ENCODE measurements at places on chromosomes 1 and 21.

DNA sequence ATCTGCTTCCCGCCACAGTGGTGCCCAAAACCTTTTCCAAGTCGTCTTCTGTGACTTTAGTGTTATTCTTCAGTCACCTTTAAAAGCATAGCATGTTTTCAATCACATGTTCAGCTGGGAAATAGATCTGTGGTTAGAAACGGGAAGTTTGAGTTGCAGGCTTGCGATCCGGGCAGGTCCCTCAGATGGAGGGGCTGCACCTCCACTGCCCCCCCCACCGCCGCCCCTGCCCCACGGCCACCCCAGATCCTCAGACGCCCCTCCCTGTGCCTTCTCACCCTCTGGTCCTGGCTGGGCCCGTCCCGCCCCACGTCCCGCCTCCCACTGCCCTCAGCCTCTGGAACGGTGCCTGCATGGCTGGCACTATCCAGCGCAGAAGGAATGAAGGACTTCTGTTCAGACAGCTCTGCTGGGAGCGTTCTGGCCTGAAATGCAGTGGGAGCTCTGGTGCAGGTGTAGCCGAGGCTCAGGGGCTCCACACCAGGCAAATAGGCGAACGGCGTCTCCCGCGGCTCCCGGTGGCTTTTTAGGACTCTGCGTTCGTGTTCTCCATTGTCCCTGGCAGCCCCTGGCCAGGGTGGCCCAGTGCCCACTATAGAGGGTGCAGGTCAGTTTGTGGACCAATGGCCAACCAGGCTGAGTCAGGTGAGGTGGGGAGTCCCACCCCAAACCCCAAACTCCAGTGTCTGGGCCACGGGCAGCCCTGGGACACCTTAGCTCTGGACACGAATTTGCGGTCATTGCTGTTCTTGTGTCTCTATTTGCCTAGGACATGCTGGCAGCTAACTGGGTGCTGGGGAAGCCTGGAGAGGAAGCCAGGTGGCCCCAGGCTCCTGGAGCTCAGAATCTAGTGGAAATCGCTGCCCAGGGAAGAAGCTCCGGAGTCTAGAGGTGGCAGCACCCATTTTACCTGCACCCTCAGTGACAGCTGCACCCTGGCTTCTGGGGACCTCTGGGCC lies 67.1 kb downstream of the FAAP20 start:
- no peak for DNase-seq

DNA sequence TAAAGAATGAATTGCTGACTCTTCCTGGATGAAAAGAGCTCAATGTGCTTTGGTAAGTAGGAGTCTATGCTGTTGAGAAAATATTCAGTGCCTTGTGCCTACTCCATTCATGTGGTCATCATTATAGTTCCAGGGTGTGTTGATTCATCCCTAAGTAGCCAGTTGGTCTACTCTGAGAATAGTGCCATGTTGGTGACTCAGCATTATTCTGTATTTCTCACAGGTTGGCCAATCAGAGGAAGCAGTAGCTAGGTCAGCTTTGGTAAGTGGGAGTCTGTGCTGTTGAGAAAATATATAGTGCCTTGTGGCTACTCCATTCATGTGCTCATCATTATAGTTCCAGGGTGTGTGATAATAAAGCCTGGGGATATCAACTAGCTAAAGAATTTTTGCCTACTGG lies 397.3 kb downstream of the AGBL4 start:
- DNase-seq: no peak

DNA sequence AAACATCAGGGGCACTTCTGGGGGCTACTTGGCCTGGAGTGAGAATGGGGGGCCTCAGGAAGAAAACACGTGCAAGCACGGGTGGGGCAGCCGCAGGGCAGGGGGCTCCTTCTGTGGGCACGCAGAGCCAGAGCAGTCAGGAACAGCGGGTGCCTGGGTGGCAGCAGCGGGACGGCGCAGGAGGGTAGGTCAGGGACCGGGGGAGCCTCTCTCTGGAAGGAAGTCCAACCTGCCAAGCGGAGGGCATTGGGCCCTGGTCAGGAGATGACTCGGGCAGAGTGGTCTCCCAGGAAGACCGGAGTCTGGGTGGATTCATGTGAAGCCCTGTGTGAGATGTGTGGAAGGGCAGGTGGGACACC lies 27.1 kb downstream of the CTNNBIP1 start:
- no peak for DNase-seq

- no peak for DNase-seq
Observed at GRCh38 chr1:115462566-115463076, 124.6 kb upstream of the NGF start.

DNA sequence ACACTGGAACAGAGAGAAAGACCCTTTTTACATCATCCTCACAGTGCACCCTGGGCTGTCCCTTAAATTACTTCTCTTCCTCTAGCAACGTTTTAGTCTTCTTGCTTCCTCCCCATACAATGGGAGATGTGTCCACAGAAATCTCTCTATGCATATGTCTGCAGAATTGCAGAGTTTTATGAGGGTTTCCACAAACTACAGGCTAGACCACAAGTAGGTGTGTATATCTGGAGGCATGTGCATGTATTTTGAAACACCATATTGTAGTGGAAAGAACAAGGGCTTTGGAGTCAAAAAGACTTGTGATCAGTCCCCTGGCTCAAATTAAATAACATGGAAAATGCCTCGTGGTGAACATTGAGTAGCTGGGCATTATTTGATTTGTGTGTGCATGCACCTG lies 121.3 kb upstream of the IPO9 start:
- no peak for DNase-seq

GRCh38 chr1:47841356-47841755 lies 155.8 kb downstream of the TRABD2B start:
- DNase-seq: no peak

GRCh38 chr1:148362626-148363438 lies 120.3 kb downstream of the PPIAL4G start:
- DNase-seq: no peak

DNA sequence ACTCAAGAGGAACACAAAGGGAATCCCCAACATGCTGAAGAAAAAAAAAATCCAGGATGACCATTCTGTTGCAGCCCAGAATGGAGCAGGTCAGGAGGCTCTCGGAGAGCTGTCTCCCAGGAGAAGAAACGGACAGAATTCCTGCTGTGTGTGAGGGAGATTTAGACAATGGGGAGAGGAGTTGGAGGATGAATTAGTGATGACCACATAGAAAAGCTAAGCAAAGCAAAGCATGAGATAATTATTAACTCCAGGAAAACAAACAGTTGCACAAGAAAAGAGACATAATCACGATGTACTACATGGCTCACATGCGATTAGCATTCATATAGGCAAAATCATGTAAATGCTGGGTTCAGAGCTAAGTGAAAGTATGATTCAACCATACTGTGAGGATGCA lies 61.1 kb upstream of the SMYD2 start:
- no peak for DNase-seq

DNA sequence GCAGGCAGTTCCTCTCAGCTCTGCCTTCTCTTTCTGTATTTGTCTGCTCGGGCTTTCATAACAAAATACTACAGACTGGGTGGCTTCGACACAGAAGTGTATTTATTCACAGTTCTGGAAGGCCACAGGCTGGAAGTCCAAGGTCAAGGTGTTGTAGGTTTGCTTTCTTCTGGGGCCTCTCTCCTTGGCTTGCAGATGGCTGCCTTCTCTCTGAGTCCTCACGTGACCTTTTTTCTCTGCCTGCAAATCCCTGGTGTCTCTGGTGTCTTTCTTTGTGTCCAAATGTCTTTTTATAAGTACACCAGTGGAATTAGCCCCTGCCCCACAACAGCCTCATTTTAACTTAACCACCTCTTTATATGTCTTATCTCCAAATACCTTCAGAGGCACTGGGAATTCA lies 250.0 kb downstream of the TM2D1 start:
- DNase-seq: no peak

DNA sequence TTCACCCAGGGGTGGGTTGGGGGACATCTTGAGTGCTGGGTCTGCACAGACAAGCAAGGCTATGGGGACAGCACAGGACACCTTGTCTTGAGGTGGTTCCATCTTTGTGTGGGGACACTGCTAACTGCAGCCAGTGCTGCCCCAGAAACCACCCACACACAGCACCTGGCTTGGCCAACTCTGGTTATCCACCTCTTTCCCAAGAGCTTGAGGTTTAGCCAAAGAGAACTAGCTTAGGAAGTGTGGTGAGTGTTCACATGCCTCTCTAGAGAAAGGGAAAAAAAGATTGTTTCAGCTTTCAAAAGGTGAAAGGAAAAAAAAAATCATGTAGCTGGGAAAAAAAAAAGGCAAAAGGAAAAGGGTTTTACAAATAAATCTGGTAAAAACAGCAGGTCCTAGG lies 32.4 kb downstream of the BCAR3 start:
- no peak for DNase-seq

DNA sequence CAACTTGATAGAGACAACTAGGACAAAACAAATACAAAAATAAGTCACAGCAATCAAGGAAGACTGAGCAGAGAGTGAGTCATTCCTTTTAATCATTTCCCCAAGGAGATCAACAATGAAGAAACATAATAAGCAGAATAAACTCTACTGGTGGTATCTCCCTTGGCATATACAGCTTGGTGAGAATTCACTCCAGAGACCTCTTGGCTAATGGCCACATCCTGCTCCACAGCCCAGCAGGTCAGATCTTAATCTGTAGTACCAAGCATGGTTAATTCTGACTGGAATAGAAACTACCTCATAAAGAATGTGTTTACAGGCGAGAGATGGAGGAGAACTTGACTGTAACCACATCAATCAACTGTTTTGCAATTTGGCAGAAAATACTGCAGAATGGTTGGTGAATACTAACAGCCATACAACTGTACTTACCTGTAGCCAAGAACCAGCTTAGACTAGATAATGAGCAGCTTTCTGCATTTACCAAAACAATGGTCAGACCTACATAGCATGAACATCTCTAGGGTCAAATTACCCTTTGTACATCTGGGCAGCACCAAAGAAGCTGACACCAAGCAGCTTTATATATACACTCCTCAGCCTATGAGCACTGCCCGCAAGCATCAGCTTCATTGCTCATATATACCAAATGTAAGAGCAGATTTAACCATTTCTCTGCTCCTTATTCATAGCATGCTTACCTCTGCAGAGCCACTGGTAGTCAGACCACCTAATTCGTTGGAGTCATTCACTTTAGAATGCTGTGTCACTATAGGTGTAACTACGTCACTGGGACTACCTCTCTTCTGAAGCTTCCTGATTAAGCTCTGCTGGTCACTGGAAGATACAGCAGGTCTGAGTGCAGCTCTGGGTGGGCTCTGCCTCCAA lies 51.0 kb downstream of the KIAA0319L start:
- DNase-seq: peak; percentile 67

GRCh38 chr1:219147571-219148019 lies 26.1 kb upstream of the LYPLAL1 start:
- DNase-seq: no peak

DNA sequence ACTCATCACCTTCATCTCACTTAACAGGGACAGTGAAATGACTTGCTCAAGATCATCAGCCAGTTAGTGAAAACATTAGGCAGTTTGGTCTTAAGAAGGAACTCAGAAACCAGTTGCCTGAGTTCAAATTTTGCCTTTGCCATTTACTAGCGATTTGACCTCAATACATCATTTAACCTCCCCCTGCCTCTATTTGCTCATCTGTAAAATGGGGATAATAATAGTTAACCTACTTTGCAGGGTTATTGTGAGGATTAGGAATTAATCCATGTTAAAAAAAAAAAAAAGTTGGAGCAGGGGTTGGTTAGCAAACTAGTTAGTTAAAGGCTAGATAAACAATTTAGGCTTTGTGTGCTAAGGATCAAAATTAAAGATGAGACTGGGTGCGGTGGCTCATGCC lies 10.6 kb upstream of the TACSTD2 start:
- DNase-seq: no peak

DNA sequence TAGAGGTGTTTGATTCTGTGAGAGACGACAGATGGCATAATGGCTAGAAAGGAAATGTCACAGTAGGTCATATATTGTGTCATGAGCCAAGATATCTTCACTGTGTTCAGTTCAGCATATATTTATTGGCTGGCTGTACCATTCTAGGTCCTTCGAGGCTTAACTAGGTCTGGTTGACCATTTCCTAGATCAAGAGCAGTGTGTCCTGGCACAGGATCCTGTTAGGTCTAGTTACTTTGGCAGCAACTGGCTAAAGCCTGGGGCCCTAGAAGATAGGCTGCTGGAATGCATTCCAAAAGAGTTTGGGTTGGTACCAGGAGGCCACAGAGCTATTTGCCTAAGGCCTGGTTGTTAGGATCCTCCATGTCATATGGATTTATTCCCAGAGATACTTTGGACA lies 20.9 kb downstream of the ZBTB40 start:
- no peak for DNase-seq

GRCh38 chr1:3658231-3658615 lies 5.9 kb downstream of the TP73 start:
- no peak for DNase-seq

DNA sequence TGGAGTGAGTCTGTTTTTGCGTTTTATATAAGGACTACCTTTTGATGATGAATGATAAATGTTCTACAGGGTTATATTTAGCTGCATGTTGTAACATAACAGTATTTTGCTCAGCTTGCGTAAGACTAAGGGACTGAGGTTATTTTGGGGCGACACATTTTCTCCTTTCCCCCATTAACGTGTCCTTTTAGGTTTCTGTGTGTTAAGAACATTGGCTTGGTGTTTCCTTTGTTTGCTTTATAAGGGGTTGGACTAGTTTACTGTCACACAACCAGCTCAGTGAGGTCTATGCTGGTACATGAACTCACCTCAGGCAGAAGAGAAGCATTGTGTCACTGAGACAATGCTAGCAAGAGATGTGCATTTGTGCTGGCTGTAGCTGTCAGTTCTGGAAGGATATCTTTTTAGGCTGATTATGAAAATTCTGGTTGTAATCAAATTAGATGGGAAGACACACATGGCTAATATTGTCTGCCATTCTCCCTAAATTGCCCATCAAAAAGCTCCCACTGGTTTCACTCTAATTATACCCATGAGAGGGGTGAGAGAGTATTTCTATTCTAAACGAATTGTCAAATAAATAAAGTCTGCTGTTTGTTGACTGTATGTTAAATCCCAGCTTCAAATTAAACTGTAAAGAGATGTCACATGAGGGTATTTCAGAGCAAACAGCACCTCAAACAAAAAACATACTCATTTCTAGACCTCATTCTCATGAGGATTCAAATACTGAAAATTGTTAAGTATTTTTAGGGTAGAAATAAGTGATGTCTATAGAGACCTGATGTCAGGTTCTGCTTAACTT lies 62.6 kb downstream of the CDC14A start:
- no peak for DNase-seq

DNA sequence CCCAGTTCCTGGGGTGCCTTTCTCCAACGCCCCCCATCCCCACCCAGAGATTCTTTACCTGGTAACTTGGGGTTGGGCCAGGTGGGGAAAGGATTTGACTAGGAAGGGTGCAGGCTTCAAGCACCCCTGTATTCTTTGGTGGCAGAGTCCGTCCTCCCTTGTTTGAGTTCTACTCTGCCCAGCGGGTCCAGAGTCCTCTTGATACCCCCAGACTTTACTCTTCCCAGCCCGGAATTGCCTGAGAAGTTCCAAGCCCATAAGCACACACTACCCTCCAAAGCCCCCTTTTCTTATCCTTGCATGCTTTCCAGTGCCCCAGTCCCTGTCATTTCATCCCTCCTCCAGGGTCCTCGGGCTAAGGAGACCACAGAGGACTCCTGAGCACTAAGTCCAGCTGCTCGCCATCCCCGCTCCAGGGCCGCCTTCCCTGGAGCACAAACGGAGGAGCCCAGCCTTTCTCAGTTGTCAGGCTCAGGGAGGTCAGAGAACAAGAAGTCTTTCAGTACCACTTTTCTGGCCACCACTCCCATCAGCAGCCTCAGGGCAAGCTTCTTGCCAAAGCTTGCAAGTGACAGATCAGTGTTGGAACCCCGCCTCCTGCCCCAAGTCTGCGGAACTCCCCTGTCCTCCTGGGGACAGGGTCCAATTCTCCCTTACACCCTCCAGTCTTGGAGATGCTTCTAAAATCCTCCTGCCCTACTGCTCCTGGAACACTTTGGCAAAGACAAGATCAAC lies 12.2 kb downstream of the SLC45A3 start:
- no peak for DNase-seq

- no peak for DNase-seq
Observed at GRCh38 chr1:163094182-163094581, 25.0 kb downstream of the RGS4 start.

Measured in GM06990 (cell line).